Dorsolateral prefrontal cortex (tissue), 122 donors: ENCODE measurements at places on chromosomes 1 and 21. TPM values are rescaled to one million over a fixed set of nuclear protein-coding genes. Genes with fewer than 3 reads are reported as not detected.
A peak's percentile ranks its signal among the peaks of the same experiment; 100 is the strongest.

The ADAMTS1 gene
- total RNA-seq: 41.7 TPM

The RGS1 gene
- total RNA-seq: 7.2 TPM

DNA sequence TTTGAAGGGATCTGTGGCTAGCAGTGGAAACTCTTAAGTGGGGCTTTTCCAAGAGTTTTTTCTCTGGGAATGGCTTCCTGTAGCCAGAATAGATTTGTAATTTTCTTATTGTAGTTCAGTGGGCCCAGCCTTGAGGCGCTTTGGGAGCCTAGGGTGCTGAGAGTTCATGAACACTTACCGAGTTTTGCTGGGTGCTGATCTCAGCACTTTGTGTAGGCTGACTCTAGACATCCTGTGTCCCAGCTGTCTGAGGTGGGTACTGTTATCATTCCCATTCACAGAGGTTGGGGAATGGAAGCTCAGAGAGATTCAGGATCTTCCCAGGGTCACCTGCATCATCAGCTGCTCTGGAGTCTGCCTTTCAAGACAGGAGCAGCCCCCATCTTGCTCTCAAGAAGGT, 7.0 kb downstream of the PPFIA4 start:
- no peak for DNase-seq

GRCh38 chr1:97063532-97063931, 341.9 kb downstream of the PTBP2 start:
- no peak for DNase-seq

GRCh38 chr1:152013664-152014237, 20.1 kb upstream of the S100A10 start:
- no peak for DNase-seq

DNA sequence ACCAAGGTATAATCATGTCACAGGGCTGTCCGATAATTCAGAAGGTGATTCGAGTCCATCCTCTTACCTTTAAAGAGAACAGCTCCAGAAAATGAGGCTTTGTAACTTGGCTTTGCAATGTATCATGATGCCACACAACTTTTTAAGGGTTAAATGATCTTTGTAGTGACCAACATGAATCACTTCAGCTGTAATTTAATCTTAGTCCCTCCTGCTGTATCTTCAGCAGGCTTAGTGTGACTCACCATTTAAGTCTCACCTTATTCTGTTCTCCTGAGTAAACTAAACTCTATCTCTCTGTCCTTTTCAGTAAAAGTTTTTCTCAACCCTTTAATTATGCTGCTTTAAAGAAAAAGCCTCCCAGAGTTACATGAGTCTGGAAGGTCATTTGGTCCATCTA, 1.9 kb upstream of the HIVEP3 start:
- no peak for DNase-seq

DNA sequence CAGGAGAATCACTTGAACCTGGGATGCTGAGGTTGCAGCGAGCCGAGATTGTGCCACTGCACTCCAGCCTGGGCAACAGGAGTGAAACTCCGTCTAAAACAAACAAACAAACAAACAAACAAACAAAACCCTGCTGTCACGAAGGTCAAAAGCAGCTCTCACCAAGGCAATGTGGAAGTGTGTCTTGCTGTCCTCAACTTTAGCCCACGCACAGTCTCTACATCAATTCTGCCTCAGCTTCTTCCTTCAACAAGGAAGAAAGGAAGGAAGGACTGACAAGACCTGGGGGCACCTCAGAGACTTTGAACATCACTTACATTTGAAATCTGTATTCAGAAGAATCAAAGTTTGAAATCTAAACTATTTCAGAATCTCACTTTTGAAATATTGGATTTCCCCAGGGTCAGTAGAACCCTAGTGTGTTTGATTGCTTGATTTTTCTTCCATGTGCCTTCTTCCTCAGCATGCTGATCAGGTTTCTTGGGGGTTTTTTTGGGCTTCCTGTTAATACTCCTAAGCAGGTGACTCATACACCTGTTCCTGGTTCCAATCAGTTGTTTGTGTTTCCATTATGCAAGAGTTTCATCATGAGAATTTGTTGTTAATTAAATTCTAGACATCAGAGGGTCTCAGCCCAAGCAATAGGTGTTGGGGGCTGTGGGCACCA, 6.5 kb upstream of the CSTB start:
- DNase-seq: no peak

DNA sequence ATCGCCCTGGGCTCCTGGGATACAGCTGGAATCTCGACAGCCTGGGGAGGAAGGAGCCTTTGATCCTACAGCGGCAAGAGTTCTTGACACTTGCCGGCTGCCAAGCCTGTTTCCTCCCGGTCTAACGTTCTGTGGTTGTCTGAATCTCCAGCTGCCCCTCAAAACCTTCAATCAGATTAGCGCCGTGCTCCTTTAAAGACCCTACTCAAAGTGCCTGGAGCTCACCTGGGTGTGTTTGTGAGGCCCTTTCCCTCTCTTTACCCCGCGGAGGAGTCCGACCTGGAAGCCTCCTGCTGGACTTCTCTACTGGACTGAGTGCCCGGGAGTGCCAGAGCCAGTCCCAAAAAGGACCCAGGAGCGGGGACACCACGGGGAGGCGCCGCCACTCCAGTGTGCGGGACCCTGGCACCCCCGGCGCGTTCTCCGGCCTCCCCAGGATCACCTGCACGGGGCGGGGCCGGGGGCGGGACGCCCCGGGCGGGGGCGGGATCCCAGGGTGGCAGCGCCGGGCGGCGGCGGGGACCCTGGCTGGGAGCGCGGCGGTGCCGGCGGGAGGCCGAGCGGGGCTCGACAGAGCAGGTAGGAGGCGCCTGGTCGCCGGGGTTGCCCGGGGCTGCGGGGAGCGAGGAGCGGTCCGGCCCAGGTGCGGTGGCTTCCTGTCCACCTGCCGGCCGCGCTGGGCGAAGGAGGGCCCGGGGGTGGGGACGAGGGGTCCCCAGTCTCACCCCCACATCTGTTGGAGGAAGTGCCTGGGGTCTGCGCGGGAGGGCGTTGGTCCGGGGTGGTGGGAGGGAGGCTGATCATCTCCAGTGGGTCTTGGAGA, at the start of gene NCMAP:
NCMAP (plus strand) TSS at position 497 of the 823 bp plus-strand sequence. CDS start 39,344 bp downstream, outside the sequence.
- no peak for DNase-seq

- DNase-seq: no peak
Observed at GRCh38 chr1:56258371-56258770, 321.0 kb downstream of the PLPP3 start.

- no peak for DNase-seq
Observed at GRCh38 chr1:207261971-207262370, 59.5 kb upstream of the CD55 start.

- no peak for DNase-seq
Observed at GRCh38 chr1:210691039-210691610, 362.4 kb downstream of the HHAT start.

GRCh38 chr1:234724516-234725176, 114.7 kb upstream of the IRF2BP2 start:
- DNase-seq: peak; percentile 53

DNA sequence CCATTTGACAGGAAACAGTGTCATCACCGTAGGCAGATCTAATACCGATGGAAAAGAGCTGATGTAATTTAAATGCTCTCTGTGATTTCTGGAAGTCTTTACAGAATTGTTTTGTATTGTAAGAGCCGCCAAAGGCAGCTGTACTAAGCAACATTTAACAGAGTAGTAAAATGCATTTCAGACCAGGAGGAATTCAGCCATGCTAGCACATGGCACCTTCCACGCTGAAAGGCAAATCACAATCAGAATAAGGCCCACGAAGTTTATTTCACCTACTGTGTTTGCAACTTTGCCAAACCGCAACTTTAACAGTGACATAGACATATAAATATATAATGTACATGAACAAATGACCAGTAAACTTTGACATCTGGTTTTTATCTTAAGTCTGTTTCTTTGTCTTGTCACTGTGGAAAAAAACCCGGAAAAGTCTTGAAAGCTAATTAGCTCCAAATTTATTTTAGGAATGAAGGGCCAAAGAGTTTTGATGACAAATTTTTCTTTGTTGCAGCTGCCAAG, 26.1 kb upstream of the DISC1 start:
- DNase-seq: no peak
